NCI-H2081 treated with DMSO at 0.1 percent for 48 hours (cell line): ENCODE measurements at places on chromosomes 12 and 14.

DNA sequence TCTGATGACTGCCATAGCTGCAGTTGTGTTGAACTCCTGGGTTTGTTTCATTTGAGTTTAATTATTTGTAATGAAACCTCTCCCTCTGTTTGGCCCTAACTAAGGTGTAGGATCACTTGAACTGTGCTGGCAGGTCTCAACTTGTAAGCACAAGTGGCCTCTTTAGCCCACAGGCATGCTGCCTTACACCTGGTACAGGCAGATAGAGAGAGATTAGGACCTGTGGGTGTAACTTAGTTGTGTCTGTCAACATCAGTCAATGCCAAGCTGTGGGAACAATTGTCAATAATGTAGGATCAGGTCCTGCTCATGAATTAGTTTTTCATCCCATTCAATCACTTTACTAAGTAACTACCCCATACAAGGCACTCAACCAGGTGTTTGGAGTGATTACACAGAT is 263.0 kb upstream of the G2E3 start:
- DNase-seq: no peak

- DNase-seq: no peak
These were observed 167.0 kb upstream of the ALG10B start for GRCh38 chr12:38149395-38150073.

- no peak for DNase-seq
These were observed 111.4 kb downstream of the DACT1 start for GRCh38 chr14:58749066-58749669.

DNA sequence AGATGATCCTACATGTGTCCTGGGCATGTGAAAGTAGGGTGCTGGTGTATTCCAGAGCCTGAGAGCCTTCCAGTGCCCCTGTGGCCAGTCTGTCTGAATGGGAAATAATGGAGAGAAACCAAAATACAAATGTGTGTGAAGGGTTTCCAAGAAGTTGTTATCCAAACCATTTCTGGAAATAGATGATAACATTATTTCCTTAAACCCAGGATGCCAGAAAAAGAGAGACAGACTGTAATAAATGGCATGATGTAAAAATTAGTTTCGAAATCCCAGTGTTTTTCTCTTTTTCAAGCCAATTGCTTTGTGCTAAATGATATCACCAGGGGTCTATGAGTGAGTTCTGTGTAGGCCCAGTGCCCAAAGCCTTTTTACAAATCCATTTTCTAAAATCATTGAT is 175.3 kb downstream of the PHLDA1 start:
- DNase-seq: no peak

GRCh38 chr14:88835661-88836060 is 11.2 kb downstream of the TTC8 start:
- no peak for DNase-seq

GRCh38 chr12:54277823-54278276 is 2.1 kb downstream of the CBX5 start:
- no peak for DNase-seq

DNA sequence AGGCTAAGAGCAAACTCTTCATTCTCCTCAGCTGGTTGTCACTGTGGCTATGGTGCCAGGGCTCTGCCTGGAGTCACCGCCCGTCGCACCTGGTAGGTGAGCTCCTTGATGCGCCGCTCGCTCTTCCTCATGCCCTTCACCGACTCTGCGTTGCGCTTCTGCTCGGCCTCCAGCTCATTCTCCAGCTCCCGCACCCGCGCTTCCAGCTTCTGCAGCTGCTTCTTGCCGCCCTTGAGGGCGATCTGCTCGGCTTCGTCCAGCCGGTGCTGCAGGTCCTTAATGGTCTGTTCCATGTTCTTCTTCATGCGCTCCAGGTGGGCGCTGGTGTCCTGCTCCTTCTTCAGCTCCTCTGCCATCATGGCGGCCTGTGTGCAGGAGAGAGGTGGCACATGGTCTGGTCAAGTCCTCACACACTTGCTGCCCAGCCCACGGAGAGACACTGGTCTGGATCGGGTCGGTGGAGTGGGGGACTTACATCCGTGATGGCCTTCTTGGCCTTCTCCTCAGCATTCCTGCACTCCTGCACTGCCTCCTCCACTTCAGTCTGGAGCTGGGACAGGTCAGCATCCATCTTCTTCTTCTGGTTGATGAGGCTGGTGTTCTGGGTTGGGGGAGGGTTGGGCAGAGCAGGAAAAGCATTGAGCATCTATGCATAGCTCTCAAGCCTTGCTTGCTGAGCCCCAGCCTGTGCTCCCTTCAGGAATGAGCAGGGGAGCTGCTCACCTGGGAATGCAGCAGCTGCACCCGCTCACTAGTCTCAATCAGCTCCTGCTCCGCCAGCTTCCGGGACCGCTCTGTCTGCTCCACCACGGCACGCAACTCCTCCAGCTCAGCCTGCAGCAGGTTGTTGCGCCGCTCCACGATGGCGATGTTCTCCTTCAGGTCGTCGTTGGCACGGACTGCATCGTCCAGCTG is 7.1 kb upstream of the MYH6 start:
- DNase-seq: no peak

GRCh38 chr12:53208877-53209463 is 1.9 kb upstream of the ITGB7 start:
- no peak for DNase-seq

DNA sequence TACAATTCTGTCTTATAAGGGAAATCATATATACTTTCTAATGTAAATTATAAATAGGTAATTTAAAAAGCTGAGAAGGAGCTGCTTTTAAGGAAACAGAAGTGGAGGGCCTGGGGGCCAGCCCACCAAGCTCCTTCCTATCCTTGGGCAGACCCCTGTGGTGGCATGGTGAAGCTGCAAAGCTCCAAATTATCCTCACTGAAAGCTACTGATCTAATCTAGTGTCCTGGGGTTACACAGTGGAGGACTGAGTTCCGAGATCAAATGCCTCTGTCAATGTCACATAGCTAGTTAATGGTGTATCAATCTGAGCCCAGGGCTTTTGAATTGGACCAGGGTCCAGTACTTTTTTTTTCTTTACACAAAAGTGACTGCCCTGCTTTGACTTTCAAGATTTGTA is 355.4 kb downstream of the CEP128 start:
- DNase-seq: no peak

GRCh38 chr12:110465024-110465423 is 3.0 kb downstream of the GPN3 start:
- no peak for DNase-seq

DNA sequence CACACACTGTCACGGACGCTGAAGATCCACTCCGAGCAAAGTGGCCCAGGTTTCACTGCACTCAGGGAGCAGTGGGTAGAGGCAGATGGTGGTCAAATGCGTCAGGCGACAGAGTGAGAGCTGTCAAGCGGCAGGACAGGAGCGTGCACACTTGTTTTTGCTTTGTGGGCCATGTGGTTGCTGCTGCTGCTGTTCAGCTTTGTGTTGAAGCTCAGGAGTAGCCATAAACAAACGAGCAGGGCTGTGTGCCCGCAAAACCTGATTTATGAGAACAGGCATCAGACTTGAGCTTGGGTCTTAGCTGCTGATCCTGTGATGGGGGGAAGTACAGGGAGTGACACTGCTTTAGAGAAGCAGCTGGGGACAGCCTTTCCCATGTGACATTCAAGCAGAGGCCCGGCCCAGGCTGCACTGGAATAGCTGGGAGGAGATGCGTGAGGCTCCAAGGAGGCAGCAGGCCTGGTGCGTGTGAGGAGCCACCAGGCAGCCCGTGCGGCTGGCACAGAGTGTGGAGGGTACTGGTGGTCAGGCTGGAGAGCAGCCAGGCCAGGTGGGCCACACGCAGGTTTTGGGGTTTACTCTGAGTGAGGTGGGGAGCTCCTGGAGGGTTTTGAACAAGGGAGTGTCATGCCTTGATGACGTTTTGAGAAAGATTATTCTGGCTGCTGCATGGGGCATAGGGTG is 31.1 kb upstream of the ASPG start:
- no peak for DNase-seq

DNA sequence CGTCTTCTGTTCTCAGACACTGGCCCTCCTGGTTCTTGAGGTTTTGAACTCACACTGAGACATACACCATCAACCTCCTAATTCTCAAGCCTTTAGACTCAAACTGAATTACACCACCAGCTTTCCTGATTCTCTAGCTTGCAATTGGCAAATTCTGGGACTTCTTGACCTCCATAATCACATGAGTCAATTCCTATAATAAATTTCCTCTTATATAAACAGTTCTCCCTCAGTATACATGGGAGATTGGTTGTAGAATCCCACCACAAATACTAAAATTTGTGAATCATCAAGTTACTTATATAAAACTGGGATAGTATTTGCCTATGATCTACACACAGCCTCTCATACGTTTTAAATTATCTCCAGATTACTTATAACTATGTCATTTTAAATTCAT is 162.2 kb downstream of the DIO2 start:
- DNase-seq: no peak

GRCh38 chr12:19737019-19737418 is 297.7 kb downstream of the AEBP2 start:
- no peak for DNase-seq
